Suprapubic skin (tissue), 4 donors: ENCODE measurements at places on chromosomes 11 and 22. TPM values are rescaled to one million over a fixed set of nuclear protein-coding genes. Genes with fewer than 3 reads are reported as not detected.

The FGF19 gene
- not detected for total RNA-seq

- DNase-seq: peak; percentile 89
These were observed 4.5 kb upstream of the NOL12 start for GRCh38 chr22:37681556-37682049.

The P2RX6 gene
- total RNA-seq: 1.0 TPM

DNA sequence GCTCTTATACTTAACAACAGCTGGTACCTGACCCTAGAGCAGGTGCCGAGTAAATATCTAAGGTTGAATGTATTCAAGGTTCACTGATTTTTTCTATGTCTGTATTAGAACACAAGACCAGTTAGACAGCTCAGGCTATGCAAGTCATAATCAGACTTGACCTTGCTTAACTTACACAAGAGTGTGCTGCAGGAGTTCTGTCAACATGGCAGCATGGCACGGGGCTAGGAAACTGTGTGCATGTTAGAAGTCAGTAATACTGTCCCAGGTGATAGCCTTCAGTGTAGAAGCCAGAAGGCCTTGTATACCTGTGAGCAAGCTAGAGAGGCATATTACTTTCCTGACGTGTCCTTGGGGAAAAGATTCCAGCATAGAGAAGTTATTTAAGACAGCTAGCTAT is 253.1 kb downstream of the FAT3 start:
- no peak for DNase-seq

The BTG4 gene
- not detected for total RNA-seq

- peak; percentile 89 for DNase-seq
These were observed 4.8 kb downstream of the TRIM3 start for GRCh38 chr11:6468712-6469495.

DNA sequence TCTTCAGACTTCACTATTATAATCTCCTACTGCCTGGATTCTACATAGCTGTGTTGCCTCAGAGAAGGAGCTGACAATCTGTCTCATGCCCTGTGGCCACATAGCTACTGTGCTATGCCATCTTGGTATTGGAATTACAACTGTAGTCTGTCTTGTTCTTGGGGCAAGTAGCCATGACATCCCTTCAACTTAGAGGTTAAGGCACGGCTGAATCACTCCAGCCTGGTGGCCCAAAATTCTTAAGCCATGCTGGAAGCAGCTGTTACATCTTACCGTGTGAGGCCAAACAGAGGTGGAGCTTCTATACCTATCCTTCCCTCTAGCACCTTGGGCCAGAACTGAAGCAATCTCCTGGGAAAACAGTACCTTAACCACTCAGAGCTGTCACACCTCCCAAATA is 14.8 kb downstream of the CARD18 start:
- DNase-seq: no peak

DNA sequence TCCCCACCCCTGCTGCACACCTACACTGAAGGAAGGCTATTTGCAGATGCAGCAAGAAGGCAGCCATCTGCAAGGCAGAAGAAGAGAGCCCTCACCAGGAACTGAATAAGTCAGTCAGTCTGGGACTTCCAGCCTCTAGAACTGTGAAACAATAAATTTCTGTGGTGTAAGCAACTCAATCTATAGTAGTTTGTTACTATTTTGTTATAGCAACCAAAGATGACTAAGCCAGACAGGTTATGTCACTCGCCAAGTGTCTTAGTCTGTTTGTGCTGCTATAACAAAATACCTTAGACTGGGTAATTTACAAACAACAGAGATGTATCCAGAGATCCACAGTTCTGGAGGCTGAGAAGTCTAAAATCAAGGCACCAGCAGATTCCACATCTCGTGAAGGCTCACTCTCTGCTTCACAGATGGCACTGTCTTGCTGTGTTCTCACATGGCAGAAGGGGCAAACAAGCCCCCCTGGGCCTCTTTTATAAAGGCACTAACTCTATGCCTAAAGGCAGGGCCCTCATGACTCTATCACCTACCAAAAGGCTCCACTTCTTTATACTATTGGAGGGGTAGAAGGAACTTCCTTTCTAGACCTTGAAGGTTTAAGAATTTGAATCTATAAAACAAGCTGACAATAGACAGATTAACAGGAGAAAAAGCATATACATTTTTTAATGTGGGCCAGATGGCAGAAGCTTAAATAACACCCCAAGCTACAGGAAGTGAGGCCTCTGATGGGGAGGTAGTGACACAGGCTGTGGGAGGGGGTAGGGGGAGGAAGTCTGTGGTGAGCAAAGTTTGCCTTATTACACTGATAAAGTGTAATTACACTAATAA is 12.3 kb downstream of the APOL6 start:
- DNase-seq: no peak

The ASCL2 gene
- 11.4 TPM for total RNA-seq

DNA sequence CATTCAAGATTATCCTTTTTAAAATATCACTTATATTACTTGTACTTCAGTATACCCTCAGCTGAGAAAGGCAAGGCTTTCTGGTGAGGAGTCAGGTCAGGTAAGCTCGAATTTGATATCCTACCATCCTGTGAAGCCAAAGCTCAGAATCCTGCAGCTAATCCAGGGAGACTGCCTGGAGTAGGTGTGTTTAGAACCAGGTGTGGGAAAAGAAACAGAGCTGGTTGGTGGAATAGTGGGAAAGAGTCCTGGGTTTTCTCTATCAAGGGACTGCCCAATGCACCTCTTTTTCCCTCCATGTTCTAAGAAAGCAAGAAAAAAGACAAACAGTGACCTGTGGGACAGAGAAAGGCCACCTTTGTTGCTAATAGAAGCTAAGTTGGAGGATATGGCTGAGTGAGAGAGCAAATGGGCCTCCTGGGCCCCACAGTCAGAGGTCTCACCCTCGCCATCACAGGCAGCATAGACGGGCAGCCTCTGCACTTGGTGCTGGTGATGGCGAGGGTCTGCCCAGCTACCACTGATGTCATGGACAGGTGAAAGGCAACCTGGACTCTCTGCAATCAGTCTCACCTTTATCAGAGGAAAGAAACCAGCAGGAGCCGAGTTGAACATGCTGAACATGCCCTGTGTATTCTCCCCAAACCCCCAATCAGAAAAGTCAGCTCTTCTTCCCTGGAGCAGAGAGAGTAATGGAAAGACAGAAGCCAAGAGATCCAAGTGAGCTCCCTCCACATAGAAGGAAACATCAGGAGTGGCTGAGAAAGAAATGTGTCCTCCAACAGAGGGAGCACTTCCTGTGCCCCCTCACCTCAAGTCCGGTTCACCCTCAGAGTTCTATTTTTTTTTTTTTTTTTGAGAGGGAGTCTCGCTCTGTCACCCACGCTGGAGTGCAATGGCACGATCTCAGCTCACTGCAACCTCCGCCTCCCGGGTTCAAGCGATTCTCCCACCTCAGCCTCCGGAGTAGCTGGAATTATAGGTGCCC is 491.3 kb downstream of the BUD13 start:
- no peak for DNase-seq

The CRYBB3 gene
- total RNA-seq: not detected

- peak; percentile 59 for DNase-seq
These were observed 58.6 kb downstream of the BRD1 start for GRCh38 chr22:49768951-49769690.

DNA sequence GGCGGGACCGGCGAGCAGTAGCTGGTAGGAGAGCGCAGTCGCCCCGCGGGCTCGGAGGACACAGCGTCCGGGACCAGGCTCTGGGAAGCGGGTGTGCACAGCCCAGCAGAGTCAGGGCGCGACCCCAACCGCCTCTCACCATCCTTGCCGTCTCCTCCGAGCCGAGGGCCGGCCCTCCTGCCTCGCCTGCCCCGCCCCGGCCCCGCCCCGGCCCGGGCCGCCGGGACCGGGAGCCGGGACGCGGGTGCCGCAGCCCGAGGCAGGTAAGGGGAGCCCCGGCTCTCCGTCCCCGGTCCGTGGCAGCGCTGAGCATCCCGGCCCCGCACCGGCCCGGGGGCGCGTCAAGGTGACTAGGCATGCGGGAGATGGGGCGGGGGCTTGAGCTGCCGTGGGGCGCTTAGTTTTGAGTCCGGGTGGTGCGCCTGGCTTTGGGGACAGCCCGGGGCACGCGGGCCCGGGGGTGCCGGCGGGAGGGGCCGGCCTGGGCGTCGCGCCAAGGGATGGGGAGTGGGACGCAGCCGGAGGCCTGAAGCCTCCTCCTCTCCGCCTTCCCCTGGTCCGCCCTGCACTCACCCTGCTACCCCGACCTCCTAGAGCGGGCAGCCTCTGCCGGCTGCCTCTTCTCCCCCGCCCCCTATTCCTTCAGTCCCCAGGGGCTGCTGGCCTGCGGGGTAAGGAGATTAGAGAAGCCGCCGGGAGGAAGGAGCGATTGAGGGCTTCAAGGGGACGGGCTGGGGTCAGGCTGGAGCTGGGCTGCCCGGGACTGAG is at the start of gene ABCG4:
TSS of gene ABCG4 (plus strand) at position 35 of the 768 bp plus-strand sequence. CDS start 914 bp downstream, outside the sequence.
- DNase-seq: no peak

- no peak for DNase-seq
These were observed 1157.5 kb downstream of the BRD1 start for GRCh38 chr22:48669986-48670716.

DNA sequence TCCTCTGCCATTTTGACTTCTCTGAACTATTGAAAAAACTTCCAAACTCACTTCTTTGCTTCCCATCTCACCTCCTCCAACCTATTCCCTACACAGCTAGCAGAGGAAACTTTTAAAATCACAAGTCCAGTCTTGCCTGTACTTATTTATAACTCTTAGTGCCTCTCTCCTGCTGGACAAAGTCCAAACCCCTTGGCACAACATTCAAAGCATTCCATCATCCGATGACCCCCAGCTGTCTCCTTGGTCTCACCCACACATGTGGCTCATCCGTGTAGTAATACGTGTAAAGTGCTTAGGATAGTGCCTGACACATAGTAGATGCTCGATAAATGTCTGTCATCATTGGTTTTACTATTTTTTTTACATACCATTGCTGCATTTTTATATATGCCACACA is 101.4 kb downstream of the PARVA start:
- DNase-seq: no peak

The APOL1 gene
- total RNA-seq: 2.6 TPM

The GNG3 gene
- total RNA-seq: not detected

DNA sequence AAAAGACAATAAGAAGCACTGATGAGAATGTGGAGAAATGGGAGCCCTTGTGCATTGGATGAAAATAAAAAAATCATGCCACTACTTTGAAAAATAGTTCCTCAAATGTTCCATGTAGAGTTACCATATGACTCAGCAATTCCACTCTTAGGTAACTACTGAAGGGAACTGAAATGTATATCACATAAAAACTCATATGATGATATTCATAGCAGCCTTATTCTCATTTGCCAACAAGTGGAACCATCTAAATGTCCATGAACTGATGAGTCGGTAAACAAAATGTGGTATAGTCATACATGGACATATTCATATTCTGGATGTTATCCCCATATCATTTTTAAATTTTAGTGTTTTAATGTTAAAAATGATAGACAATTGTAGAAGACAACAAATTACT is 3.5 kb downstream of the KRTAP5-9 start:
- DNase-seq: no peak

The MS4A6E gene
- total RNA-seq: not detected

DNA sequence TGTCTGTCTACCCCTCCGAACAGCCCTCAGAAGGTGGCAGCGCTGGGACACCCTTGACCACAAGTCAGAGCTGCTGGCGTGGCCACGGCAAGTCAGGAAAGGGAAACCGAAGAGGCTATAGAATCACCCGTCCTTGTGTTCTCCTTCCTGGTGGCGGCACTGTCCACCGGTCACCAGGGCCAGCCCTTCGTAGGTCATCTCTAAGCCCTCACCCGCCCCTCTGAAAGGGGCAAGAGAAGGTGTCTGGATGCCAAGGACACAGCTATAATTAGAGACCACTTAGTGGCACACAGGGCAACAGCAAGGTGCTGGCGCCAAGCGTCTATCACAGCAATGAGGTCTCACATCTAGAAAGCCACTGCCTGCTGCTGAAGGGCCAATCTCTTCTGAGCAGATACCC is 320.9 kb downstream of the SHANK2 start:
- no peak for DNase-seq

The CCDC87 gene
- not detected for total RNA-seq

The CABP4 gene
- 0.38 TPM for total RNA-seq

The PLEKHB1 gene
- 7.9 TPM for total RNA-seq

DNA sequence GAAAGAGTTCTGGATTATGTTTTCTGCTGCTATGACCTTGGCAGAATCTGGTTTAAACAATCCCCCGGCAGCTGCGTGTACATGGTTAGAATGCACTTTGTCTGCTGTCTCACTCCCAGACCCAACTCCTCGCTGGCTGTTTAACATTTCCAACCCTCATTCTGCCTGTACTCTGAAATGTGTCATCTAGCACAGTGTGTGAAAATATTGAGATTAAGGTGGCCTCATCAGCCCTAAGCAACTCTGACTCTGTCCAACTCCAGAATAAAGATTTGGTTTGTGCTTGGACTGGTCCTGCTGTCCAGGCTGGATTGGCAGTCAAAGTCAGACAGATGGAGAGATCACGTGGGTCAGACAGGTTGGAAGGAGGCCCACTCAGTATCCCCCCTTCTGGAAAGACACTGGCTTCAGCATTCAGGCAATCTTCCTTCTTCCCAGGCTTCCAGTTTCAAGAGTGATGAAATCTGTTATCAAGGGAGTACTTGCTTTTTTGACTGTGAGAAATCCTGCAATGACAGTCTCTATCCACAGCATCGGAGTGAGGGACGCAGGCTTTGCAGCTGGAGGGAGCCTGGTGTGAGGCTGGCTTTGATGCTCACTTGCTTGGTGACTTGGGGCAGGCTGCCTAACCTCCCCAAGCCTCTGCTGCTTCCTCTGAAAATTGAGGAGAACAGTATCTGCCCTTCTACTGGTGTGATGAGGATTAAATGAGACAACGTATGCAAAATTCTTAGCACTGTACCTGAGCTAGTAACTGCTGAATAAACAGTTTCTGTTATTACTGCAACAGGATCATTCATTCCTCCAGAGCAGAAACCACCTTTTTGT is 29.8 kb downstream of the ABTB2 start:
- no peak for DNase-seq

- DNase-seq: no peak
These were observed 1474.3 kb downstream of the BRD1 start for GRCh38 chr22:48353116-48353947.

GRCh38 chr11:78194490-78194889 is 5.8 kb downstream of the USP35 start:
- no peak for DNase-seq

DNA sequence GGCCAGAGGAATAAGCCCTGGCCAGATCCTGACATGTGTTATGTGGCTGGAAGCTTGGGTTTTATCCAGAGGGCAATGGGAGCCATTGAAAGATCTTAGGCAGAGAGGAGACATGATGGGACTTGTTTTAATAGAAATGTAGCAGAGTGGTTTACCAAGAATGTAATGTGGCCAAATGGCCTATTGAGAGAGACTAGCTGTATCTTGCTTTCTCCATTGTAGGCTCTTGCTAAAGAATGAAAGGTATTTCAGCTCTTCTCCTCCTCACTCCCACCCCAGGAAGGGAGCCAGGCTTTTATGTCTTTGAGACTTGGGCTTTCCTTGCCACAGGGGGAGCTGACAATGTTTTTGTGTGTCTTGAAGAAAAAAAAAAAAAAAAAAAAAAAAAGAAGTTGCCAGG is 82.3 kb downstream of the TRIM29 start:
- no peak for DNase-seq

The KRTAP5-4 gene
- total RNA-seq: 0.55 TPM

The KRTAP5-10 gene
- total RNA-seq: not detected
